Large intestine (tissue), 12 donors: ENCODE measurements at places on chromosomes 5 and 9. TPM values are rescaled to one million over a fixed set of nuclear protein-coding genes. Genes with fewer than 3 reads are reported as not detected.

- no peak for DNase-seq
Measured at GRCh38 chr5:174572591-174572990, 151.8 kb upstream of the MSX2 start.

DNA sequence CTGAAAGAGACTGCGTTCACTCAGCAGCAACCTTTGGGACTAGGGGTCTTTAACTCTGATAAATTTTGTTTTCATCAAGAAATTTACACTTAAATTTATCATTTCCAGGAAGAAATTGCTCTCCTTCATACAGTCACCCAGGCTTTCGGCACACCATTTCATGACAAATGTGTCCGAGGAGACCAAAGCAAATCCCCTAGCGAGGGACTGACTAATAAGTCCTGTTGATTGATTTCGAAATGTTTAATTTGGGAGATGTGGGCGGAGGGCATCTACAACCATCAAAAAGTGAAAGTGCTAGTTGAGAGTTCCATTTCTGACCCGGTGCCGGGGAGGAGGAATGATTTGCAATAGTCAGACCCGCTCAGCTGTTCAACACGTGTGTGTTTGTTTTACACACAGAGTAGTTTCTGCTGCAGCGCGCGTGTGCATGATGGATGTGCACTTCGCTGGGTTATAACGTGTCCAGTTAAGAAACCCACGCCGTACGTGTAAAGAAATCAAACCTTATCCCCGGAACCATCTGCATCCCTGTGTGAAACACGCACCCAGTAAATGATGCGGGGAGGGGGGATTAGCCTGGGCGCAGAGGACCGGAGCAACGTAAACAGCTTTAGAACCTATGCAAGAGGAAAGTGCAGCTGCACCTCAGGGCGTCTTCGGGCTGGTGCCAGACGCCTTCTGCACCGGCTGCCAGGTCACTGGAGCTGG lies 845 bp upstream of the NR4A3 start:
- peak; percentile 64 for DNase-seq

DNA sequence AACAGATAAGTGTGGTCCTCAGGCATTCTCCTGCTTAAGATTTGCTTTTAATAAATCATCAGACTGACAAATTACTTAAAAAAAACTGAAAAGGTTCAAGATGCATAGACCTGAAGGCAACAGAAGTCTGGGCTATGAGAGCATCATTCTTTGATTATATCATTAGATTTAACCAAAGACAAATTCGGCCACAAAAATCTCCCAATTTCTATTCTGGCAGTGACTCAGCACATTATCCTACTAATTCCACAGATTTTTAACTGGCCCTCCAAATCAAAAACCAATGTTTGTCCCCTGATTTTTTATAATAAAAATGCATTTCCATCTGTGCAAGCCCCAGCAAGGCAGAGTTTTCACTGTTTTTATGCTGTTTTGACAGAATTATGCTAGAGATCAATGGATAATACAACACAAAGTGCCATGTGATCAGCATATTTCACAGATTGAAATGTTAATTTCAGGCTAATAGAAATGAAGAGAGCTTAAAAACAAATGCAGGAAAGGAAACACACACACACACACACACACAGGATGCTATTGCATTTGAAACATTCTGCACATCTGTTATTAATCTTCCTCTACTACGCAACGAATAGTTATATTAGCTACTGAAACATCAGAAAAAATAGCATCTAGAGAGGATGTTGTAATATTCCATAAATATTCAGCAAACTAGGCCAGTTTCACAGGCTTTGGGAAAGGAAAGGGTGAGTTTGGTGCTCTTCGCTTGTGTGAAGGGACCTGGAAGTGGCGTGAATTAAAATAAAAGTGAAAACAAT lies 177.6 kb upstream of the ST8SIA4 start:
- DNase-seq: no peak

DNA sequence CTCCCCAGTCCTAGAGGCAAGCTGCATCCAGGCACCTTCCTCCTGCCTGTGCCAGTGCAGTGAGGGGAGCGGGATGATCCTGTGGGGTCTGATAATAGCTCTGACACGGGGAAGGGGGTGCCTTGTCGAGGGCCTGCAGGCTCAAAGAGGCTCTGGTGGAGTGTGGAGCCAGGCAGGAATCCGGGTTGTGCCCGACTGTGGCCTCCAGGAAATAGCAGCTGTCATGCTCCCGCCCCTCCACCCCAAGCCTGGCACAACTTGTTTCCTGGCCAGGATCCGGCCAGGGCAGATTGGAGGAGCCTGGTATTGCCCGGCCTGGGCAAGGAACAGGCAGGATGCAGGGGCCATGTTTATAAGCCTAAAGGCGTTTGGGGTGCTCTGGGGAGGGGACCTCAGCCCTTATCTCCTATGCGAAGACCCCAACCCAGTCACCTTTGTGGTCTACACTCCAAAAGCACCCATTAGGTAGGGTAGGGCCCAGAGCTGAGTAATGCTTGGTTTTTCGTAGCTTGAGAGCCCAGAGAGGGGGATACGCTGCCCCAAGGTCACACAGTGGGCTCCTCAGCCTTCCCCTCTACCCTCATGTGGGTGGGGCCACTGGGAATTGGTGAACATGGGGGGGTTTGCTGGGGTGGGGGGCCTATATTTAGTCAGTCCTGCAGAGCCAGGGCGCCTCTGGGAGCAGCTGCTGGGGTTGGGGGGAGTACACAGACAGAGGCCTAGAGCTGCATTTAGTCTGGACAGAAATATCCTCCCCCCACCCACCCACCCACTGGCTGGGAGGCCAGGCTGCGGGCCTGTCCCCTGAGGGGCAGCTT lies 12.2 kb downstream of the CXXC5 start:
- peak; percentile 62 for DNase-seq

GRCh38 chr5:138243794-138244193 lies 30.6 kb downstream of the GFRA3 start:
- DNase-seq: no peak

EGFL7 gene
- polyA plus RNA-seq: 47.5 TPM

PCDHB6 gene
- 0.96 TPM for polyA plus RNA-seq

KCNV2 gene
- 0.09 TPM for polyA plus RNA-seq

GRCh38 chr5:56039985-56040384 lies 45.2 kb upstream of the IL6ST start:
- DNase-seq: no peak

DNA sequence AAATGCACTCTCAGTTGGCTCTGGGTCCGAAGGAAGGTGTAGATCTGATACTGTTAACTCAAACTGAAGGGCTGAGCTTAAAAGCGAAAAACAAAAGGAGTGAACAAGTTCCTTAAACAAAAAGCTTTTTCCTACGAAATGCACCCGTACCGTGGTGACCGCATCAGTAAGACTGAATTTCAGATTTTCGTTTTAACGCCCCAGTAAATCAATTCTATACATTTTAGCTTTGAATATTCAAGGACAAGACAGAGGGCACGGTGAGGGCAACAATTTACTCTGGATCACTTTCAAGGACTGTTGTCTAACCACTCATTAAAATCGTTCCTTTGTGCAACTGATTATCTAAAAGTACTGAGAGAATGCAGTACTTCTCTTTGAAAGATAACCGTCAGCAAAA lies 1.9 kb downstream of the HOMER1 start:
- DNase-seq: peak; percentile 40

DNA sequence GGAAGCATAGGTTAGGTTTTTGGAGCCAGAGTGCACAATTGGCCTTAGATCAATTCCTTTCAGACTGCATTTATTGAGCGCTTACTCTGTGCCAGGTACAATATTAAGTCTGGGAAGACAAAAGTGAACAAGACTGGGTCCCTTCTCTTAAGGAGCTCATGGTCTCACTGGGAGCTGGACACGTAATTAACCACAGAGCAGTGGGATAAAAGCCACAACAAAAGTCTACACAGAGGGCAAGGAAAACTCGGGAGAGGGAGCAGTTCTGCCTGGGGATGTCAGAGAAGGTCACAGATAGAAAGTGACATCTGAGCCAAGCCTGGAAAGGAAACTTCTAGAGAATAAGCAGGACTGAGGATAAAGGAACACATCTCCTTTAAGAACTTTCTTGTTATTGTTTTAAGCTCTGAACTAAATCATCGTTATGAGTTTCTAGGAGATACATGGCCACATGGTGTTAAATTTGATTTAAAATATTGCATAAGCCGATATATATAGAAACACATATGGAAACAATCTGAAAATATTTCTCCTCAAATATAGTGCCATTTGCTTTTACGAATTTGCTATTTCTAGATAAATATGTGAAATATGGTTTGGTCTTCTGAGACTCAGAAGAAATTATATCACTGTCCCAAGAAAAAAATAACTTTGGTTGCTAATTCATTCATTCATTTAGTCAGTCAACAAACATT lies 40.1 kb upstream of the PDE8B start:
- no peak for DNase-seq

GRCh38 chr5:56447232-56447631 lies 214.1 kb upstream of the ANKRD55 start:
- DNase-seq: peak; percentile 96

DNA sequence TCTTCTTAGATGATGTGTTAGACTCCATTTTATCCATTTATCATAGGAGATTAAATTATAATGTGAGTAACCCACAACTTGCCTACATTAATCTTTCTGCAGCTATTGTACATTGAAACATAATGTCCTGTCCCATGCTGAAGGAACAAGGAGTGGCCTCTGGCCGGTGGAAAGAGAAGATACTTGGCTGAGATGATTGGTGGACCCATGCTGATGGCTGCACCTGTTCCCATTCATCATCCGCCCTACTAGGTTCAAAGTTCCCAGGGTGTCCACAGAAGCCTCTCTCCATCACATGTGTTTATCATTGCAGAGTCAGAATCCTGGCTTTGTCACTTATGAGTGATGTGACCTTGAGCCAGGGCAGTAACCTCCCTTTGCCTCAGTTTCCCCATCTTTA lies 24.7 kb downstream of the FBXL7 start:
- DNase-seq: no peak
